ENCODE measurements at places on chromosomes 13 and 19.

DNA sequence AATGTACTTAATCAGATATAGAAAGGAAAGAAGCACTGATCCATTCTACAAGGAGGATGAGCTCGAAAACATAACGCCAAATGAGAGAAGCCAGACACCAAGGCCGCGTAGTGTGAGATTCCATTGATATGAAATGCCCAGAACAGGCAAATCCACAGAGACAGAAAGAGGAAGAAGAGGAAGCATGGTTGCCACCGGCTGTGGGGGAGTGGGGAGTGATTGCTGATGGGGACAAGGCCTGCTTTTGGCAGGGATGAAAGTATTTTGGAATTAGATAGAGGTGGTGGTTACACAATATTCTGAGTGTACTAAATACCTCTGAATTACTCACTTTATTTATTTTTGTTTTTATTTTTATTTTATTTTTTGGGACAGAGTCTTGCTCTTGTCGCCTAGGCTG is 50.2 kb upstream of the KLF2 start:
- no peak for DNase-seq

- DNase-seq = no peak
Measured at GRCh38 chr19:49409441-49410029, 13.7 kb downstream of the PTH2 start.

- no peak for DNase-seq
Measured at GRCh38 chr19:30117636-30118145, 175.7 kb downstream of the URI1 start.

DNA sequence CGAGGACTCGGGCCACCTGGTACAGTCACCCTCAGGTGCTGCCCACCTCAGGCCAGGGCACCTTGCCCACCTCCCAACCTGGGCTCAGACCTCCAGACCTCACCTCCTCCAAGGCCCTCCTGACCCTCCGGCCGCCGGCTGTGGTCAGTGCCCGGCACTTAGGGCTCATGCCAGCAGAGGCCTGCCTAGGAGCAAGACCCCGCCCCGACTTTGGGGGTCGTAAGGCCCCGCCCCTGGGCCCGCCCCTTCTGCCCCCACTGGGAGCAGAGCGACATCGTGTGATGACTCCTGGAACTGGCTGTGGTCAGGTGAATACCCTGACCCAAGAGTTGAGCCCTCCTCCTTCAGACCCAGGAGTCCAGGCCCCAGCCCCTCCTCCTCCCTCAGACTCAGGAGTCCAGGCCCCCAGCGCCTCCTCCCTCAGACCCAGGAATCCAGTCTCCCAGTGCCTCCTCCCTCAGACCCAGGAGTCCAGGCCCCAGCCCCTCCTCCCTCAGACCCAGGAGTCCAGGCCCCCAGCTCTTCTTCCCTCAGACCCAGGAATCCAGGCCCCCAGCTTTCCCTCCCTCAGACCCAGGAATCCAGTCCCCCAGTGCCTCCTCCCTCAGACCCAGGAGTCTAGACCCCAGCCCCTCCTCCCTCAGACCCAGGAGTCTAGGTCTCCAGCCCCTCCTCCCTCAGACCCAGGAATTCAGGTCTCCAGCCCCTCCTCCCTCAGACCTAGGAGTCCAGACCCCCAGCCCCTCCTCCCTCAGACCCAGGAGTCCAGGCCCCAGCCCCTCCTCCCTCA is at the start of gene SBK2:
Gene SBK2, minus strand, starts transcription at position 183 of the 790 bp plus-strand sequence. CDS start 839 bp downstream, outside the sequence.
- DNase-seq = no peak

DNA sequence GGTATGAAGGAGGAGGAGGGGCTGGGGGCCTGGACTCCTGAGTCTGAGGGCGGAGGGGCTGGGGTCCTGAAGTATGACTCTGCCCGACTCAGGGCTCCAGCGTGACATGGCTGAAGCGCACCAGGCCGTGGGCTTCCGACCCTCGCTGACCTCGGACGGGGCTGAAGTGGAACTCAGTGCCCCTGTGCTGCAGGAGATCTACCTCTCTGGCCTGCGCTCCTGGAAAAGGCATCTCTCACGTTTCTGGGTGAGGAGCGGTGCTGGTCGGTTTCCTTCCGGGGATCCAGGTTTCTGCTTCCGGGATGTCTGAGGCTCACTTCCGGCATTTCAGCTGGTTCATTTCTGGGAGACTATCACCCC is 1.2 kb downstream of the CPT1C start:
- no peak for DNase-seq

- DNase-seq = peak; percentile 60
Measured at GRCh38 chr19:46786236-46787039, 2.0 kb downstream of the SLC1A5 start.

- no peak for DNase-seq
Measured at GRCh38 chr19:2076526-2076944, 19.6 kb downstream of the MOB3A start.

- no peak for DNase-seq
Measured at GRCh38 chr19:50814883-50815282, 8.7 kb downstream of the KLK1 start.

DNA sequence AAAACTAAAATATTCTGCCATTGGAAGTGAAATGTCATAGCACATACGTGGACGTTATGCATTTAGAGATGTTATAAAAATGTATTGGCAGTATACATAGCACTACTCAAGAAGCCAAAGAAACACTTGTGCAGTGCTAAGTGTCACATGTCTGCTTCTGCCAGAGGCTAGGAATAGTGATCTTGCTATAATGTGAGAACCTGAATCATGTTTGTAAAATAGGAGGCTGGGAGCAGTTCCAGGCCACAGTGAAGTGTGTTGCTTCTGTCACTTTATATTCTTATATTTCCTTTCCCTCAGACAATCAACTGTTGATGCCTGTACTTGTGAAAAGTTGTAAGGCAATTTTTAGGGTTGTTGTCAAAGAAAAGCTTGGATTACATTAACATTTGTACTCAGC is 3.4 kb downstream of the TRAPPC2B start:
- no peak for DNase-seq

- no peak for DNase-seq
Measured at GRCh38 chr13:98942485-98942884, 35.4 kb downstream of the DOCK9 start.

- no peak for DNase-seq
Measured at GRCh38 chr13:29861694-29862110, 11.3 kb upstream of the UBL3 start.

Data from activated gamma-delta T cell (primary cell).